ENCODE measurements at places on chromosomes 5 and 9.

GRCh38 chr9:4011054-4011453 lies 288.8 kb downstream of the GLIS3 start:
- DNase-seq, result no peak

DNA sequence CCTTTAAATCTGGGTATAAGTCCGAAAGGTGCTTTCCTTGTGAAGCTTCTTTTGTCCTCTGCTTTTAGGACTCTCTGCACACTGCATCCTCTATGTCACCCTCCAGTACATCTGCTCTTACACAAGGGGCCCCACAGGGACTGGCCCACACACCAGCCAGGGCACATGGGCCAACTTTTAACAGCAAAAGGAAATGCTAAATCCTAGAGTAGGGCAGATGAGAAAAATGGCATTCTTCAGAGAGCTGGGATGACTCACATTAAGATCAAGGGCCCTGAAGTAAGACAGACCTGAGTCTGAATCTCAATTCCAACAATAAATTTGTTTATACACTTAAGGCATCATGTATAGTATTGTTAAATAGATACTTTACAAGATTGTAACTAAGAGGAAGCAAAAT lies 40.3 kb upstream of the CDKN2B start:
- no peak for DNase-seq

DNA sequence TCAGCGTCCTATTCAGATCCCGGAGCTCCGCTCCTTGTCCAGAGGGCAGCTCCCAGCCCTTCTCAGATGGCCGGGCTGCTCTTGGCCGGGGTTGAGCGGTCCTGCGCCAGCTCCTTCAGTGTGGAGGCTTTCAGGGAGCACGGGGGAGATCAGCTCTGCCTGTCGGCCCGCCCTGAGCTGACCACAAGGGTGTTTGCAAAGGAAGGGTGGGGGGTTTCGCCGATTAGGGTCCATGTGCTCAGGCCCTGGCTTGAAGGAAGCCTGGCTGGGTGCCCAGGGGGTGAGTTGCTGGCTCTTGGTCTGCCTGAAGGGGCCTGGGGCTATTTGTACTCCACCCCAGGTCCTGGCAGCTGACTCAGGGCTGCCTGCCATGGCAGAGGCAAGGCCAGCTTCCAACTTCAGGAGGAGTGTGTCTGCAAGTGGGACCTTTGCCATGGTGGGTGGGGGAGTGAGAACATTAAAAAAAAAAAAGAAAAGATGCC lies 250.1 kb upstream of the KLF4 start:
- no peak for DNase-seq

DNA sequence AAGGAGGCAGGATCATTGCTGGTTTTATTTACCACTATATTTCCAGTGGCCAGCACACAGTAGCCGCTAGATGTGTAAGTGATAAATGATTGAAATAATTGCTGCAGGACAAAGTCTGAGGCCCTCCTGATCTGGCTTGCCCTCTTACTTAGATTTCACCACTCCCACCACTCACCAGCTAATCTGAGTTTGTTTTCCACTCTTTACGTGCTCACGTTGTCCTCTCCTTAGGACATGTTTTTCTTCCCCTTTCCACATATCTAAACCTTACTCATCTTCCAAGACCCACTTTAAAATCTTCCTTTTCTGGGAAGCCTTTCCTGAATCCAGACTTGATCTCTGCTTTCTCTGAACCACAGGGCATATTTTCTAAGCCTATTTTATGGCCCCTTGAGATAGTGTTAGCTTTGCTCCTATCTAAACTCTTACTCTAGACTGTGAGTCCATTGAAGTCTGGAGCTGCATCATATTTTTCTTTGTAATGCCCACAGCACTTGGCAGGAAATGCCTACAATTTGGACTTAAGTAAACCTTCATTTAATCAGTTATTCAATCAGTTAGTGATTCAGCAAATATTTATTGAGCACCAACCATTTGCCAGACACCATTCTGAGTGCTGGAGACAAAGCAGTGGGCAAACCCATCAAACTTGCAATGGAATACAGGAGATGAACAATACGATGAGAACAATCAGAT lies 2.4 kb downstream of the TLR4 start:
- peak; percentile 40 for DNase-seq

DNA sequence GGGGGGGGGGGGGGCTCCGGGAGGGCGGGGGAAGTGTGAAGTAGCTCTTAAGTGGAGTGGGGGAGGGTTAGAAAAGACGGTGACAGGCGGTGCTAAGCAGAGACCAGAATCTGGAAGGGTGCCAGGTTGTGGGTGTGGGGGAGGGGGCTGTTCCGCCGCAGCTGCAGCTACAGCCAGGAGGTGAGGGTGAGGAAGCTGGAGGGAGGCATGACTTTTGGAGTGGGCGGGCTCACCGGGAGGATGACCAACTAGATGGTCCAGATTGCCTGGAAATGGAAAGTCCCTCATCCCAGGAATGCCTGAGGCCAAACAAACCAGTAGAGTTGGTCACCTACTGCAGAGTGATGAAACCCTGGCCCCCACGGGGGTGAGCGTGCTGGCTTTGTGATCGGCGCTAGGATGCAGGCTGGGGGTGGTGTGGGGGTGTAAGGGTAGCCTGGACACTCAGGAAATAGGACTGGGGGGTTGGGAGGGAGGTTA lies 158.1 kb upstream of the SHB start:
- peak; percentile 8 for DNase-seq

DNA sequence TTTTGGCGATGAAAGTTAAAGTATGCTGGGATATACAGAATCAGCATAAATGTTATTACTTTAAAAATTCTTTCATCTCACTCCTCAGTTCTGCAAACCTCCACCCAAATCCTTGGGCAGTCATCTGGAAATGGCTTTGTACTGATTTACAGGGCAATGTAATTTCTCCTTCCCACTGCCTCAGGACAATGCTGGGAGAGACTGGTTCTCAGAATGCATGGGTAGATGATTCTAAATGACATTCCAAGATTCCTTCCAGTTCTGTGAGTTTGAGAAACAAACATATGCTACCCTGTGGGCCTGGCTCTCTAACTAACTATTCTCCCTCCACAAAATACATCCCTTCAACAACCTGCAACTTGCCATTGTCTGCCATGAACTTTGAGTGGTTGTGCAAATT lies 7.5 kb upstream of the PSAT1 start:
- DNase-seq, result no peak

GRCh38 chr9:120676767-120677402 lies 37.4 kb downstream of the MEGF9 start:
- DNase-seq, result peak; percentile 70

DNA sequence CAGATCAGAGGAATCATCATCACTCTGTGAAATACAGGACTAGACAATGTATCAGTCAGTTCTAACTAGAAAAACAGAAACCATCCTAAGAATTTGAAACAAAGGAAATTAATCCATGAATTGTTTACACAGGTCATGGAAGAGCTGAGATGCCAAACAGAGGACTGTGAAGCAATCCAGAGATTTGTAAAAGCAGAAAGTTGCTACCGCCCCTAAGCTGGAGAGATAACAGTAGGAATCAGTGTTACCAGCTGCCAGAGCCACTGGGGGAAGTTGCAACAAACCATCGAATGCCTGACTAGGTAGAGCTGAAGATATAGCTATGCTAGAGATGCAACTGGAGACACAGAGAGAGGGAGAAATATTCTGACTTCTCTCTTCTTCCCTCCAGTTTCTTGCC lies 10.4 kb upstream of the MIER3 start:
- DNase-seq, result no peak

- DNase-seq, result peak; percentile 27
These were observed 7.4 kb upstream of the IFNA1 start for GRCh38 chr9:21432672-21433425.

DNA sequence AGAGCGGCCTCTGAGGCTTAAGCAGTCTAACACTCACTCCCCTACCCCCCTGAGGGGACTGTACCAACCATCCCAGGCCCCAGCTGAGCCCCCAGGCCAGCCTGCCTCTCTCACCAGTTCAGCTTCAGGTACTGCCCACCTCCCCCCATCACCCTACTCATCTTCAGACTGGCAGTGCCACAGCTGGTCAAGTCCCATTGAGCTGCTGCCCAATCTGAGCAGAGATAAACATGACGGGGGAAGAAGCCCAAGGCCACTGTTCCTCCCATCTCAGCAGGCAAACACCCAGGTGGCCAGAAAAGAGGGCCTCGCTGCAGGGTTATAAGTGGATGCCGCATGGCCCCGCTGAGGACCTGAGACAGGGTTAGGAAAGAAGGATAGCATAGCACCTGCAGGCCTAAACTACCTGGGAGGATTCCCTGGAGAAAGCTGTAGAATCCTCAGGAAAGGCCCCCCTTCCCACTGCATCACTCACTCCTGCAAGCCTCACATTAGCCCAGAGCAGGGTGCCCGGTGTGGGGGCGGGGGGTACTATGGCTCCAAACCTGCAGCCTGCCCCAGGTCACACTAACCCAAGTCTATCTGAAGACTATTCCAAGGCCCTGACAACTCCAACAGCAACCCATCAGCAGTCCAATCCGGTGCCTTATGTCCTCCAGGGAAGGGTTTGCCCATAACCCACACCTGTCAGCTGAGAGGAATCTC lies 3.6 kb downstream of the B4GALT1 start:
- DNase-seq, result no peak

GRCh38 chr9:15834541-15834940 lies 281.7 kb downstream of the CCDC171 start:
- DNase-seq, result no peak

GRCh38 chr9:37611961-37612360 lies 19.6 kb upstream of the TOMM5 start:
- DNase-seq, result no peak

- no peak for DNase-seq
These were observed 315.6 kb upstream of the CDH9 start for GRCh38 chr5:27353970-27354369.

DNA sequence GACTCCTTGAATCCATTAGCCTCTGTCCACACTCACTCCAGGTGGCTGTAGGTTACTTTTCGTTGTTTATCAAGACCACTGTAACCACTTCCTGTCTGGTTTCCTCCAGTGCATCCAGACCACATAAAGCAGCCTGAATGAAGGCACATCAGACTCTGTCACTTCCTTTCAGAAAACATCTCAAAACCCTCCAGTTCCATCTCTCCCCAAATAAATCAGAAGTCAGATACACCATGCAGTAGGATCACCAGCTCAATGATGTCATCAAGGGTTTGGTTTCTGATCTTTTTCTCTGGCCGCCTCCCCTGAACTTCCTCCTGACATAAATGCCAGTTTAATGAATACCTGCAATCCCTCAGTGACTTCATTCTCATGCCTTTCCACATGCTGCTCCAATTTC lies 161.2 kb downstream of the ZNF462 start:
- no peak for DNase-seq

DNA sequence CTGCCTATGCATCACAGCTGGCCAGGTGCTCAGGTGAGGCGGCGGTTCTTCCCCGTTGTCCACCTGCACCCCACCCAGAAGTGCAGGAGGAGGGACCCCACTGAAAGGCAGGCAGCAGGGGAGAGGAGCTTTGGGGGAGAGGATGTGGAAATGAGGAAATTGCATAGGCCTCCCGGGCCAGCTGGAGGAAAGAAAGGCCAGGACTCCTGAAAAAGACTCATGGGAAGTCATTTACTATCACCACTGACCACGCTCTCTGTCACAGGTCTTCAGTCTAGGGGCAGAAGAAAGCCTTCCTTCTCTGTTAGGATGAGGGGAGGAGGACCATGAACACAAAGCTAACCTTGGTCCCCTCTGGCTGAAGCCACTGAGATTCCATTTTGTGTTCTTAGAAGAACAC lies 28.1 kb downstream of the KCNMB1 start:
- peak; percentile 62 for DNase-seq

GRCh38 chr9:123128591-123128990 lies 95.1 kb downstream of the GPR21 start:
- no peak for DNase-seq

Data from inflammatory macrophage (primary cell).